ENCODE measurements at places on chromosomes 5 and 9. TPM values are rescaled to one million over a fixed set of nuclear protein-coding genes. Genes with fewer than 3 reads are reported as not detected.

ANKRD34B gene
- total RNA-seq, result not detected

CDKN2B-AS1 gene
- 0.77 TPM for total RNA-seq

TRPM6 gene
- 0.44 TPM for total RNA-seq

FAM170A gene
- total RNA-seq, result not detected

CARTPT gene
- not detected for total RNA-seq

ADGRV1 gene
- 287 TPM for total RNA-seq
